ENCODE measurements at places on chromosomes 7 and 10. TPM values are rescaled to one million over a fixed set of nuclear protein-coding genes. Genes with fewer than 3 reads are reported as not detected.

PLXNA4 gene
- total RNA-seq: 2.1 TPM

CLDN12 gene
- total RNA-seq: 15.7 TPM

HOXA3 gene
- 3.7 TPM for total RNA-seq

SFRP5 gene
- total RNA-seq: 1.6 TPM

ASZ1 gene
- not detected for total RNA-seq
